ENCODE measurements at places on chromosomes 1 and 21.

DNA sequence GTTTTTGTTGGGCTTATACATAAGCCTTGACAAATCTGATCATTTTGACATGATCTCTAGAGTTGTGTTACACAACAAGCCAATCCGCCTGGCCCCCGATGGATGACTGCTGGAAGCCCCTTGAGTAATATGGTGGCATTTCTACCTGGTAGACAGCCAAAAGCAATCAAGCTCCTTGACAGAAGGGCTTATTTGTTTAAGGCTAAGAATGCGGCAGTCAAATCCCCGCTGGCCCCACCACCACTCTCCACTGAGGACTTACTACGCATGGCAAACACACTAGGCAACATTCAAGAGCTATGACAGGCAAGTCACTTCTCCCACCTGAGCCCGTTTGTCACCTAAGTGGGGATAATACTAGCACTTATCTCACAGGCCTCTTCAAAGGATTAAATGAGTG, 33.4 kb upstream of the C1orf198 start:
- no peak for ATAC-seq

- peak; percentile 44 for ATAC-seq
Measured at GRCh38 chr1:12434174-12434573, 183.8 kb downstream of the DHRS3 start.

DNA sequence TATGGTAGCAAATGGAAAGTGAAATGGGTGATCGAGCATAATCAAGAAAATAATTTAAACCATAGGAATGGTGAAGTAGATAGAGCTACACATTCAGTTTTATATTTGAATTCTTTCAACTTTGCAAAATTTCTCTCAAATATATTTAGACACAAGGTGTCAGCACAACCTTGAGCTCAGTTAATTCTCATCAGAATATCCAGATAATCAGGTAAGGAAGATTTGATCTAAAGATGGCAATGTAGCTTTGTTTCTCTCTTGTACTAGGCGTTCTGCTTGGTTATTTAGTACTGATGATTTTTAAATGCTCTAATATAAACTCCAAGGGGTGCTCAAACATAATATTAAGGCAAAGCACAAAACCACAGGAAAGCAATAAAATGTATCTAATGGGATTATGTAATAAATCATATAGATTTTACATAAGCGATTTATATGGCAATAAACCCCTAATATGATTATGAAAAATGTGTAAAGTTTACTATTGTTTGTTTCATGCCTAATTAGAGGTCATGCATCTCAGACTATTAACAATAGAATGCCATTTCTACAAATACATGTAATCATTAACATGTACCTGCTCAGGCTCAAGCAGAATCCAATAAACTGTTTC, 32.4 kb upstream of the SERTAD4 start:
- no peak for ATAC-seq

DNA sequence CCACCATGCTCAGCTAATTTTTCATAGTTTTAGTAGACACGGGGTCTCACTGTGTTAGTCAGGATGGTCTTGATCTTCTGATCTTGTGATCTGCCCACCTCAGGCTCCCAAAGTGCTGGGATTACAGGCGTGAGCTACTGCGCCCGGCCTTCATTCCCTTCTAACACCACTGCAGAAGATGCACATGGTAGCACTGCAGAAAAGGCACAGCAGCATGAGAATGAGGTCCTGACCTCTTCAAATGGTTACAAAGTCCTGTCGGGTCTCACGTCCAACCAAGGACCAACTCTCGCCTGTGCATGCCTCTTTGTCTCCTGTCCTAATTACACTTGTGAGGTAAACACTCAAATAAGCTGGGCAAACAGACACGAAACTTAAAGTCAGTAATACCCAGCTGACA, 83.0 kb upstream of the GCLM start:
- no peak for ATAC-seq

DNA sequence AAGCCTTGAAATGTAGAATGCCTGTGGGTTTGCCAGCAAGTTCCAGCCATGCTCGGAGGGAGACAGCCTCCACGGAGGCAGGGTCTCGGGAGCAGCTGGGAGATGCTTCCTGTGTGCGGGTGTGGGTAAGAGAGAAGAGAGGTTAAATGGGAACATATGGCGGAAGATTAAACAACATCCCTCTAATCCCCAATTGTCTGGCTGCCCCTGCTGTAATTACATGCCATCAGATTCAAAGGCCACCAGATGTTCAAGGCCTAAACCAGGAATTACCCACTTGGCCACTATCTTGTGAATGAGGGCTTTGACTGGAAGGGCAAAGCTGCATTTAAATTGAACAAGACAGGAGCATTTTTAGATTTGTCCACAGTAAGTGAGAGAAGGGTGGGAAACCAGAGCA, 81.4 kb upstream of the BACE2 start:
- no peak for ATAC-seq

Measured in esophagus mucosa (tissue), 1 donor.